ENCODE measurements at places on chromosomes 11 and 22.

DNA sequence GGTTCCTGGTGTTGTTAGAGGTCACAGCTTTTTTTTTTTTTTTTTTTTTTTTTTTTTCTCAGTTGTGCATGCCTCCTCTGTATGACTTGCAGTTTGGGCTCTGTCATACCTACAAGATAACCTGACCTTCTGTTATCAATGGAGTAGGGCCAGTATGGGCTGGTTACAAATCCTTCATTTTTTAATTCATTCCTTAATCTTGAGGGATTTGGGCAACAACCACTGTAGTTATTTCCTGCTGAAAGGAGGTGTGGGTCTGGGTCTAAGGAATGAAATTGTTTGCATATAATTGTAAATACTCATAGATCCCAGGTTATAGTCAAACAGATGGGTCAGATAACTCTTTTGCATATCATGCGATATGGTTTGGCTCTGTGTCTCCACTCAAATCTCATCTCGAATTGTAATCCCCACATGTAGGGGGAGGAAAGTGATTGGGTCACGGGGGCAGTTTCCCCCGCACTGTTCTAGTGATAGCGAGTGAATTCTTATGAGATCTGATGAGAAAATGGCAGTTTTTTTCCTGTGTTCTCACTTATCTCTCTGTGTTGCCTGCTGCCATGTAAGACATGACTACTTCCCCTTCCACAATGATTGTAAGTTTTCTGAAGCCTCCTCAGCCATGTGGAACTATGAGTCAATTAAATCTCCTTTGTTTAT lies 14.1 kb upstream of the GLYAT start:
- DNase-seq, result no peak

- DNase-seq, result no peak
These were observed 50.4 kb downstream of the GDPD4 start for GRCh38 chr11:77250881-77251640.

GRCh38 chr22:37563153-37564081 lies 3.1 kb downstream of the CDC42EP1 start:
- DNase-seq, result peak; percentile 85

GRCh38 chr22:40853961-40854360 lies 2.5 kb downstream of the ST13 start:
- no peak for DNase-seq

- no peak for DNase-seq
These were observed 275.0 kb upstream of the SESN3 start for GRCh38 chr11:95505927-95506426.
